ENCODE measurements at places on chromosomes 1 and 21.

DNA sequence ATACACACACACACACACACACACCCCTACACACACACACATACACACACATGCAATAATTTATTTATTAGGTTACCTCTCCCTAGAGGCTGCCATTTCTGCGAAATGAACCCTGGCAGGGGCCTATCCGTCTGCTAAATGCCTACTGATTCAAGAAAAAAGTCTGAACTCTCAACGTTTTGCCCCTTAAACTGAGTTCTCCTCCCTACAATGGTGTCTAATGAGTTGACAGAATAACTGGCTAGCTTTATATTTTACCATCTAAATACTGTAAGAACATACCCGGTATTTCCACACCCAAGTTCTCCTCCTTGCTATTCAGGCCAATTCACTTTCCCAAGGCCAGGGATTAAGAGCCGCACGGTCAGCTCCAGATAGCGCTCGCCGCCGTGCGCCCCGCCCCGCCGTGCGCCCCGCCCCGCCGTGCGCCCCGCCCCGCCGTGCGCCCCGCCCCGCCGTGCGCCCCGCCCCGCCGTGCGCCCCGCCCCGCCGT is 339 bp upstream of the RNPC3 start:
- no peak for DNase-seq

- DNase-seq = no peak
These were observed 437 bp upstream of the HSPG2 start for GRCh38 chr1:21937372-21938121.

- no peak for DNase-seq
These were observed 14.9 kb upstream of the HJV start for GRCh38 chr1:146036241-146036964.

DNA sequence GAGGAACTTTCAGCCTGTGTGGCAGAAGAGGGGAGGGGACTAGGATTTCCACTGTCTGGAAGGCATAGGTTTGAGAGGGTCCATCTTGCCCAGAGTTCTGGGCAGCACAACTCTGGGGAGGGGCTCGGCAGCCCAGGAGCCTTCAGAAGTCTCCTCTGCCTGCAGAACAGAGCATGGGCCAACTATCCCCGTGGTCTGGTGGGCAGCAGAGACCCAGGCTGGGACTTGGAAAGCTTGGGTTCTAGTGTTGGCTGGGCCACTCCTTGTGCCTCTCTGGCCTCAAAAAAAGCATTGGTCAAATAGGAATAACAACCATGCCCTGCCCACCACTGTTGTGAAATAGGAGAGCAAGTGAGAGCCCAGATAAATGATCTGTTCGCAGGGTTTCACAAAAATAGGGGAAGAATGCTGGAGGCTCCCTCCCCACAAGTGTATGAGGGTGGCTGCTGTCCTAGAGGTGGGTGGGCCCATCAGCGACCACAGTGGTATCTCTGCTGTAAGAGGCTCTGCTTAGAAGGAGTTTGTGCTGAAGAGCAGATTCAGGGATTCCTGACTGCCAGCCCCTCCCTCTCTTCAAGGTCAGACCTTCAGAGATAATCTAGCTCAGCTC is 8.9 kb downstream of the EPHA10 start:
- DNase-seq = no peak

- DNase-seq = no peak
These were observed 440.9 kb downstream of the PRDM2 start for GRCh38 chr1:14140831-14141401.

All from brain pericyte (primary cell).